GM12865 (cell line): ENCODE measurements at places on chromosomes 16 and 17.

GRCh38 chr17:69480245-69480644 lies 65.7 kb downstream of the MAP2K6 start:
- no peak for DNase-seq

DNA sequence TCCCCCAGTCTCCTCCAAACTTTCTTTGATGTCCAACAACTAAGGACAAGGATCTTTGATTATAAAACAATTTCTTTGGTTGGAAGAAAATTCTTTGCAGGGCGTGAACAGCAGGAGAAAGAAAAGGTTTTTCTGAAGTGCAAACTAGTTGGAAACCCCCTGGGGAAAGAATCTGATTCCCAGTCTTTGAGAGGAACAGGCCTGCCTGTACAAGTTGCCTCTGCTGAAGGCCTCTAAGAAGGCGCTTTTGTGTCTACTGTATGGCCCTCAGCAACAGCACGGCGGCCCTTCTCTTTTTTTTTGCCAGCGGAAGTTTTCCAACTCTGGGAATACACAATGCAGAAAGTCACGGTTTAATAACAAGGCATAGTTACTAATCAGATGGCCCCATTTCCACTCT lies 14.0 kb downstream of the RNF43 start:
- DNase-seq: no peak

DNA sequence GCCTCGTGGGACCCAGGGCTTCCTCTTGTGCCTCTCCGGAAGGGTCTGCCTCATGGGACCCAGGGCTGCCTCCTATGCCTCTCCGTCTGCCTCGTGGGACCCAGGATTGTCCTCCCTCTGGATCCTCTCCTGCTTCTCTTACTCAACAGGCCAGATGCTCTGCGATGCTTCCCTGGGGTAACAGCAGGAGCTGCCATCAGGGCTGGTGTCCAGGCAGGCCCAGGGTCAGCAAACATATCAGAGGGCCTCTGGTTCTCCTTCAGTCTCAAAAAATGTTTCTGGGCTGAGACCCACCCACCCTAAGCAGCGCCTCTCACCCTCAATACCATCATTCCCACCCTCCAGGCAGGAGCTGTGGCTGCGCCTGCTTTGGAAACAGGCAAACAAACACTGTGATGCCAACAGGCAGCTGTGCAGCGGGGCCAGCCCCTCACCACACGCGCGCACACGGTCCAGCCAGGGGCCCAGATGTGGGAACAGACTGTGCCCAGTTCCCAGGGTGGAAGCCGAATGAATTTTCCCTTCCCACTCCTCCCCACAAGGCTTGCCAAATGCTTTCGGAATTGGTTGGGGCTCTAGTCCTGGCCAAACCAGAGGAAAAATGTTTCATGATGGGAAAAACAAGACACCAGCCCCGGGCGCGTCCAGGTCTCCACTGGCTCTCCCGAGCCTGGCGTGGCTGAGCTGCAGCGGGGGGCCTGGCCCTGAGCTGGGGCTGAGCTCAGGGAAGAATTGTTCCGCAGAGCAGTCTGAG lies 11.3 kb downstream of the TIMM22 start:
- DNase-seq: no peak

- no peak for DNase-seq
Observed at GRCh38 chr16:19411298-19411697, 6.4 kb upstream of the TMC5 start.

- no peak for DNase-seq
Observed at GRCh38 chr17:2111691-2112090, 56.8 kb downstream of the HIC1 start.
